ENCODE measurements at places on chromosomes 13 and 19. TPM values are rescaled to one million over a fixed set of nuclear protein-coding genes. Genes with fewer than 3 reads are reported as not detected.

DNA sequence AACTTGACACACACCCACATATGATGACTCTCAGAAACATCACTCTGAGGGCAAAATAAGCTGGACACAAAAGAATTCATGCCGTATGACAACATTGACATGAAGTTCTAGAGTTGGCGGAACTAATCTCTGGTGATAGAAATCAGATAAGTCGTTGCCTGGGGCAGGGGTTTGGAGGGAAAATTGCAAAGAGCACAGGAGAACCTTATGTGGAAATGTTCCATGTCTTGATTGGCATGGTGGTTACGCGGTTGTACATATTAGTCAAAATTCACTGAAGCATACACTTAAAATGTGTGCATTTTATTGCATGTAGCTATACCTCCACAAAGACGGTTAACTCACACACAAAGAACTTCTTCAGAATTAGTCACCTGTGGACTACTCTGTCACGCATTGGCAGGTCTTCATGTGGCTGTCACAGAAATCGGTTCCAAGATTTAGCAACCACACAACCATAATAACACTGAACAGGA is 137.8 kb upstream of the GJB6 start:
- H3K4me1 ChIP-seq, result no peaks in the 10 kb centered on the region
- DNase-seq, result no peak
- peaks cover 56% of the 10 kb centered on the region for H3K27me3 ChIP-seq
- no peaks in the 10 kb centered on the region for H3K36me3 ChIP-seq
- no peak overlapping the region for H3K4me3 ChIP-seq

DNA sequence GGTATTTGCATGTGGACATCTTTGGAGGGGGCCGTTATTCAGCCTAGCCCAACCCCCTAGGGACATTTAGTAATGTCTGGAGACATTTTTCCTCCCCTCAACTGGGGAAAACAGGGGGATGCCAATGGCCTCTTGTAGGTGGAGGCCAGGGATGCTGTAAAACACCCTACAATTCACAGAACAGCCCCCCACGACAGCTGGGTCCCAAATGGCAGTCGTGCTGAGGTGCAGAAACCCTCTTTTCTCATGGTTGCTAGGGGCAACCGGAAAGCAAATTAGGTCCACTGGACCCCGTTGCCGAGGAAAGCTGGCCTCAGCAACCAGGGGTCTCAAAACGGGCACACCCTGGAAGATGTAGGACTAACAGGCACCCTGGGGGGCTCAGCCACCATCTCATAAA is 14.6 kb downstream of the TMEM150B start:
- no peak overlapping the region for H3K27ac ChIP-seq
- H3K36me3 ChIP-seq, result peaks cover 13% of the 10 kb centered on the region
- H3K4me3 ChIP-seq, result no peak overlapping the region

- H3K27ac ChIP-seq, result peak overlapping the region; percentile 72
- DNase-seq, result no peak
- peaks cover 57% of the 10 kb centered on the region for H3K4me1 ChIP-seq
- peak overlapping the region; percentile 42 for H3K4me3 ChIP-seq
Observed at GRCh38 chr13:114035583-114036531, 62.0 kb upstream of the C13orf46 start.

DNA sequence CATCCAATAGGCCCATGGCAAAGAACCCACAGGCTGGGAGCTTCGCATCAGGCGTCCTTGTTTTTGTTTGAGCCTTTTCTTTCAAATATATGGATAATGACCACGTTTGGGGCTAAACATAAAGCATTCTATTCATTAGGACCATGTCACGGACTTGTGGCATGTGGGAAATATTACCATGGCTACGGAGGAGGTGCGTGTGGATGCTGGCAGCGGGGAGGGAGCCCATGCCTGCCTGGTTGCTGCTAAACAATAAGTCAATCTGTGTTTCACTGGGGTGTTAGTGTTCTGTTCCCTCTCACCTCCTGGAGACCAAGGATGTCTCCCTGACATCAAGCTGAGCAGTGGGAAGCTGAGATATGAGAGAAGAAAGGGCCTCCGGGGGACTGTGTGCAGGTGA is 121.1 kb downstream of the IRS2 start:
- no peaks in the 10 kb centered on the region for H3K27me3 ChIP-seq
- DNase-seq, result no peak
- no peak overlapping the region for H3K4me3 ChIP-seq
- peaks cover 2% of the 10 kb centered on the region for H3K4me1 ChIP-seq
- no peak overlapping the region for H3K27ac ChIP-seq

- no peaks in the 10 kb centered on the region for H3K36me3 ChIP-seq
- no peak for DNase-seq
- H3K27me3 ChIP-seq, result peaks cover 2% of the 10 kb centered on the region
- H3K27ac ChIP-seq, result peak overlapping the region; percentile 76
Observed at GRCh38 chr19:49151267-49152118, 3.7 kb downstream of the HRC start.

FXYD3 gene
- total RNA-seq, result not detected

PSG6 gene
- not detected for total RNA-seq

FPR1 gene
- not detected for total RNA-seq

KIR2DL1 gene
- not detected for total RNA-seq

TNNT1 gene
- total RNA-seq, result not detected

GSX1 gene
- not detected for total RNA-seq

PSG5 gene
- total RNA-seq, result not detected

RETN gene
- not detected for total RNA-seq
